Fibroblast of villous mesenchyme (primary cell): ENCODE measurements at places on chromosomes 2 and 18. TPM values are rescaled to one million over a fixed set of nuclear protein-coding genes. Genes with fewer than 3 reads are reported as not detected.

FAM228A gene
- 0.43 and 0.64 TPM in 2 replicates for total RNA-seq

DCTN1 gene
- 136 and 153 TPM in 2 replicates for total RNA-seq

GRHL1 gene
- 0.64 and 1.7 TPM in 2 replicates for total RNA-seq

NXPH2 gene
- under 0.01 TPM in 1 of 2 replicates, not detected in the other for total RNA-seq

PLB1 gene
- total RNA-seq = 0.32 and 3.0 TPM in 2 replicates

SPR gene
- 17.7 and 22.0 TPM in 2 replicates for total RNA-seq

SP140 gene
- total RNA-seq = 0.86 and 0.97 TPM in 2 replicates

NEU2 gene
- not detected in 2 replicates for total RNA-seq

VAPA gene
- 203 and 288 TPM in 2 replicates for total RNA-seq

UCN gene
- 0.43 and 0.64 TPM in 2 replicates for total RNA-seq

GYPC gene
- total RNA-seq = 161 TPM in 2 replicates

CCDC148 gene
- total RNA-seq = 0.32 and 2.6 TPM in 2 replicates

IL1F10 gene
- not detected in 2 replicates for total RNA-seq

WDFY1 gene
- total RNA-seq = 113 and 152 TPM in 2 replicates
